ENCODE measurements at places on chromosomes 3 and 15.

GRCh38 chr3:1661839-1662238 lies 436.8 kb upstream of the CNTN4 start:
- DNase-seq: no peak

GRCh38 chr15:99671926-99672635 lies 61.2 kb downstream of the LYSMD4 start:
- DNase-seq: no peak

DNA sequence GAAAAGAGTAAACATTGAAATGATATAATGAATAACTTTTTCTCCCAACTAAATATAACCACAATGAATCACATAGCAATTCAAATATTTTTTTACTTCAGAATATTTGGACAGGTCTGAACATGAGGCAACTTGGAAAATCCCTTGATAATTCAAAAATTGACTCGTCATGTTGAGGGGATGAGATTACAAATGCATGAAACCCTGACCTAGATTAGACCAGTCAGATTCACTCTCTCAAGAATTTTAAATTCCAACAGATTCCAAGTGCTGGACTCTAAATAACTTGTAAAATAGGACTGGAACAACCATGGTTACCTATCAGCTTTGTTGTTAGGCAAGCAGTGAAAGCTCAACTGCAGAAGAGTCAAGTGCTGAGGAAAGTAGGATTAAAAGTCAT lies 317.5 kb downstream of the GBE1 start:
- DNase-seq: no peak

DNA sequence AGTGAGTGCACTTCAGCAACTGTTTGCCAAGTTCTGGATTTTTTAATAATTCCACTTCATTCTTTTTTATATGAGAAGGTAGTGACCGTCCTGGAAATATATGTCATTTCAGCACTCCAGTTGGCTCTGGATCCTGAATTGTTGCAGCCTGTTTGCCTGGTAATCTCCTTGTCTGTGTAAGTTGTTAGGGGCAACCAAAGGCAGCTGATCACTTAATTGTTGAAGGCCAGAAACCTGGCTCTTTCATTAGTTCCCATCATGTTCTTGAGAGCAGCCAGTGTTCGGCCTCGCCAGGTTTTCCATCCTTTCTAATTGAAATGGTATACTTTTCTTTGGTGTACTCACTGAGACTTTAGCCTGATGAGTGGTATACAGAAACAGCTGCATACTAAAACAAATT lies 168.6 kb downstream of the SOX2 start:
- DNase-seq: no peak

GRCh38 chr3:4824926-4825325 lies 154.3 kb upstream of the BHLHE40 start:
- DNase-seq: no peak

- DNase-seq: no peak
Observed at GRCh38 chr3:39346785-39347585, 17.5 kb downstream of the CCR8 start.

DNA sequence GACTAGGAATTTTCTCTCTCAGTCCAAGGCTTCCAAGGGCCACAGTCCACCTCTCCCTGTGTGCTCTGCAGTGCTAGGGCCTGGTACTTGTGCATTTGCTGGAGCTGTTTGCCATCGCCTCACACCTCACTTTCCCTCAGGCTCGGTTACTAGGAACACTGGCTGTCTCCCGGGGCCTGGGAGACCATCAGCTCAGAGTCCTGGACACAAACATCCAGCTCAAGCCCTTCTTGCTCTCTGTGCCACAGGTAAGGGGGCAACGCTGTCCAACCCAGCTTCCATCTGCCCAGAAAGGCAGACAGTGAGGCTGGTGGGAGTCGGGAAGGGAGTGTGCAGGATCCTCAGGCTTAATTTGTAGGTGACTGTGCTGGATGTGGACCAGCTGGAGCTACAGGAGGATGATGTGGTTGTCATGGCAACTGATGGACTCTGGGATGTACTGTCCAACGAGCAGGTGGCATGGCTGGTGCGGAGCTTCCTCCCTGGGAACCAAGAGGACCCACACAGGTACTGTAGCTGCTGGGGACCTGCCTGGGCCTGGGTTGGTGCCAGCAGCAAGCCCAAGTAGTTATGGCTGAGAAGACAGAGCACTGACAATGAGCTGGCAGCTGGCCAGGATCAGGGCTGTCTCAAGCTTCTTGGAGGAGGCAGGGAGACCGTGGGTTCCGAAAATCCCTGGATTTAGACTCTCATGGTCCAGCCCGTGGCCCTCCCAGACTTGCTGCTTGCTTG lies 3.4 kb downstream of the PPM1M start:
- no peak for DNase-seq

GRCh38 chr3:113247068-113247467 lies 35.7 kb downstream of the BOC start:
- no peak for DNase-seq

DNA sequence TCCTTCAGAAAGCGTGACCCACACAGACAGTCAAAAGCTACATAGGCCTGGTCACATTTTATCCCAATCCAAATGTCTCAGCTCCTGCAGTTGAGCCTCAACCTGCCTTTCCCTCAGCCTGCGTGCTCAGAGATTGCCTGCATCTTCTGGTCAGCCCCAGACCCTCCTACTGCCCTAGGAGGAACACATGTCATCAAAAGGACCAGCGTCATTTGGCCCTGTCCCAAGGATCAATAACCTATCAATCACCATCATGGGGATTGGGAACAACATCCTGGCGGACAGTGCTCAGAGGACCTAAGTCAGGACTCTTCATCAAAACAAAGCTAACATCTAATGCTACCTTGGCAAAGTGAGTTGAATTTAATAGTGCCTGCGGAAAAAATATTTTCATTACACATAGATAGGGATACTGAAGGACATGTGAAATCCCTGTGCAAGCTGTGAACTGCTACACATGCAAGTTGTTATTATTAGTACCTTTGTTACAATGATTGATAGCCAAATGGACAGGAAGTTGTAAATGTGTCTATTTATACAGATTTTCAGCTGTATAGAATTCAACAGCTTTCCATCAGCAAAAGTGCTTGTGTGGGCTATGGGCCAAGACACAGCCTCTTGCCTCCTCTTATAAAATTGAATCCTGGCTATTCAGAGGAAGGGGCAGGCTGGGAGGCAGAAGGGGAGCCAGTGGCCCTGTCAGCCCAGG lies 47.7 kb downstream of the UMPS start:
- DNase-seq: no peak

GRCh38 chr15:79065361-79065705 lies 25.2 kb downstream of the RASGRF1 start:
- DNase-seq: no peak

- no peak for DNase-seq
Observed at GRCh38 chr15:92907229-92907628, 7.1 kb downstream of the CHD2 start.
